ENCODE measurements at places on chromosomes 16 and 17.

DNA sequence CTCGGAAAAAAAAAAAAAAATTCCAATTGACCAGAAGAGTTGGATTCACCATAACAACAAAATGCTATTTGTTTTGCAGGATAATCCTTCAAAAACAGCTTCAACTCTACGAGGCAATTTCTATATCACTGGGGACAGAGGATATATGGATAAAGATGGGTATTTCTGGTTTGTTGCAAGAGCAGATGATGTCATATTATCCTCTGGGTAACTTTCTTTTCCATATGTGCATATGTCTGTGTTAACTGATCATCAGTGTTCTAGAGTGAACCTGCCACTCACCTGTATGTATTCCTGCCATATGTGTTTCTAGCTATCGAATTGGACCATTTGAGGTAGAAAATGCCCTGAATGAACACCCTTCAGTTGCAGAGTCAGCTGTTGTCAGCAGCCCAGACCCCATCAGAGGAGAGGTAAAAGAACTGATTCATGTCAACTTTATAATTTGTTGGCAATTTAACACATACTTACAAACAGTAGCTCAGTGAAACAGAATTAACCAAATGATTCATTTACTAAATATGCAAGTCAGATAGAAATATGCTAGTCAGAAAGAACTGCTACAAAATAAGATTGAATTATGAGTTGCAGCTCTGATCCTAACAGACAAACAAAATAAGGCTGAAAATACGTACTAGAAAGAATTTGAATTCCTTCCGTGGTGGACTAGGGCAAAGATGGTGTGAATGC, 14.2 kb downstream of the ERI2 start:
- no peak for DNase-seq

DNA sequence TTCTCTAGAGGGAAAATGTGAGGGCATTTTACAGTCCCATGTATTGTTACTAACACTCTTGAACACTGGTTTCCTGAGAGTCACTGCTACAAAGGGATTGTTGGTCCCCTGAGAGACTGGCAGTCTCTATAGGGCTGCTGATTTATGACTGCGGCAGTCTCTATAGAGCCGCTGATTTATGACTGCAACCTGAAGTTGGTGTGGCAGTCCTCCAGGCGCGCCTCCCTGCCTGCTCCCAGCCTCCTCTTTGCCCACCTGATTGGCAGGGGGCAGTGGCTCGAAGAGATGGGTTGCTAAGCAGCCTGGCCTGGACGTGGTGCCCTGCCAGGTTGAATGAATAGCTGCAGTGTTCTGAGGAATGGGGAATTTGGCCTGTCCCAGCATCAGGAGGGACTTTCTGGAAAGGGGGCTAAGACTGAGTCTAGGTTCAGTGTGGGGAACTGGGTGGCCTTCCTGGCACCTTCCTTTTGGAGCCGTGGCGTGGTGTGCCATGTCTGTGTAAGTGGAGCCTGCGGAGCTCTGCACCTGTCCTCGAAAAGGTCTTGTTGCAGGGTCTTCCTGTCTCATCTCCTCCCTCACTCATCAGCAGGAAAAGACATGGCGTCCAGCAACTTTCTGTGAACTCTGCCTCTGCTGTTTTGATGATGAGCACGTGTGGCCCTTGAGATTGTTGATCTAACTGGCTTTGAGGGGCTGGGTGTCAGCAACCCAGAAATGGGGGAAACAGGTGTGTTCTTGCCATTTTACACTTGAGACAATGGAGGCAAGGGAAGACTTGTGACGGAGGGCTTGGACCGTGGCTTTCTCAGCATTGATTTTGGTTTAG, 24.9 kb downstream of the SAP30BP start:
- no peak for DNase-seq

DNA sequence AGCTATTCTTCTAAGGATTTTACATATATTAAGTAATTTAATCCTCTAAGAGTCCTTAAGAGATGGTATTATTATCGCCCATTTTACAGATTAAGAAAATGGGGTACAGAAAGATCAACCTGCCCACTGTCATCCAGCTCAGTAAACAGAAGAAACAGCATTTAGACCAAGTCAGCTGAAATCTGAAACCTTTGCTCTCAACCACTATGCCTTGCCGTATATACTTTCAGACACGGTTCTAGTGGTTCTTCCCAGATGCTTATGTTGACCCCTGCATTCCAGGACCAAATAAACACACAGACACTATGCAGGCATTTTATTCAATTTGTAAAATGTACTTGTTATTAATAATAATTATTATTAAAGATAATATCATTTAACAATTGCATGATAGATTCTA, 854.8 kb downstream of the KCNJ2 start:
- no peak for DNase-seq

- DNase-seq = no peak
These were observed 183.9 kb downstream of the TOX3 start for GRCh38 chr16:52363082-52363481.

DNA sequence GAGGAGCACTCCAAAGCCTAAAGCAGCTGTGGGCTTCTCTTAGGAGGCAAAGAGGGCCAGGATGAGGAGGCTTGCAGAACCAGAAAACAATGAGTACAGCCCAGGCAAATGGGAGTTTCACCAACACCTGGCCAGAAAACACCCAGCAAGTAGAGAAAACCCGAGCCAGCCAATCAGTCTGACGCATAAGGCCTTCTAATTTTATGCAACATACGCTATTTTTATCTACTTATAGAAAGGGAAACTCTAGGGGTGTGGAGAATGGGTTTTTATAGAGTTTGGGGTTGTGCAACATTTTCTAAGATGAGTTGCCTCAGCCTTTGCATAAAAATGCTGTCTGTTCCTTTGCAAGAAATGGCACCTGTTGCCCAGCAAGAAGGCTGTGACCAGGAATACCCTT, 529.0 kb upstream of the CDH5 start:
- DNase-seq = no peak

DNA sequence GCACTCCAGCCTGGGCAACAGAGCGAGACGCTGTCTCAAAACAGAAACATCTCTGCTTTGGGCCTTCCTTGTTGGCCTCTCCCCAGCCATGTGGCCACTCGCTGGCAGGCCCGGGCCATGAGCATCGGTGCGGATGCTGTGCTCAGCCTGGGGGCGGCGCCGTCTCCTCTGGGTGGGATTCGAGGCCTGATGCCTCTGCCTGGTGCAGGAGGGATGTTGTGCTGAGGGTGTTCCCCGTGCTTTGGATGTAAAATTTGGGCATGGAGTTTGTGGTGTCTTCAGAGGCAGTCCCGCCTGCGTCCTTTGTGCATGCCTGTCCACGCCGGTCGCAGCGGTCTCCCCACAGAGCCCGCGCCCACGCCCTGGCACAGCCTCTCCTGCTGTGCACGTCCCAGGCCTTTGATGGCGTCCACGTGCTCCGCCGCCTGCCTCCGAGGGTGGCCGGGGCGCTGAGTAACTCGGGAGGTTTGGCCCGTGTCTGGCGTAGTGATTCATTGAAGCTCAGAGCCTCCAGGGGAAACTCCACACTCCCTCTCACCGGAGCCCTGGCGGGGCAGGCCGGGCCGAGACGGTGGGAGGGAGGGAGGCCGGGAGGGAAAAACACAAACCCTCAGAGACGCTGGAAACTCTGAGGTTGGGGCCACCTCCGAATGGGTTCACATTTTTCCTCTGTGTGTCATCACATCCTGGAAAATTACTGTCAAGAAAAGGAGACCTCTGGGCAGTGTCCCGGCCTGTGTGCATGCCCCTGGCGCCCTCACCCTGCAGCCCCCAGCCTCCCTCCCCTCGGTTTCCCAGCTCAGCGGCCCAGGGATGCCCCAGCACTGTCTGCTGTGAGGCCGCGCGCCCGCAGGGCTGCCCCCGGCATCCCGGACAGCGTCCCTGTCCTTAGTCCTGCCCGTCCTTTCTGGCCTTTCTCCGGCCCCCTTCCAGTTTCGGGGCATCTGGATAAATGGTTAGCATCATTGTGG, 19.0 kb downstream of the CENPX start:
- no peak for DNase-seq

- no peak for DNase-seq
These were observed 18.5 kb downstream of the SRCIN1 start for GRCh38 chr17:38587203-38587602.

- DNase-seq = no peak
These were observed 31.8 kb upstream of the TENT4B start for GRCh38 chr16:50121278-50121677.

DNA sequence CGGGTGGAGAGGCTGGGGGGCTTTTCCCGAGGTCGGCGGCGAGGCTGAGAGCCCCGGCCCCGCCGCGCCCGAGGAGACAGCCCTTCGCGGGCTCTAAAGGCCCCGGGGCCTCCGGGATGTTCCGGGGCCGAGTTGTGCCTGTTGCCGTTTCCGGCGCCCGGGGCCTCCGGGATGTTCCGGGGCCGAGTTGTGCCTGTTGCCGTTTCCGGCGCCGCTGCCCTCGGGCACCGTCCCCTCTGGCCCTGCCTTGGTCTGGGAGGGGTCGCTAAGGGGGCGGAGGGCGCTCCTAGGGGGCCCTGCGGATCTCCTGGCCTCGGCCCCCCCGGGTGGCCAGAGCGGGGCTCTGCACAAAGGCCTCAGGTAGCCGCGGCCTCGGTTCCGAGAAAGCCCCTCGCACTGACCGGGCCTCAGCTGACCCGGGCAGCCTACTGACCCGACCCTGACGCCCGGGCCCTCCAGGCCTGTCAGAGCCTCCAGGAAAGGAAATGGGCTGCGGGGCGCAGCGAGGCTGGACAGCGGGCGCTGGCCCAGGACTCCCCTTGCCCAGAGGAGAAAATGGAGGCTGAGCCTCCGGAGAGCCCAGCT, 24.2 kb downstream of the ACTG1 start:
- no peak for DNase-seq

GRCh38 chr17:76547183-76547641, 7.4 kb downstream of the PRCD start:
- peak; percentile 44 for DNase-seq

- DNase-seq = no peak
These were observed 8.9 kb upstream of the TMEM101 start for GRCh38 chr17:44023545-44024270.

DNA sequence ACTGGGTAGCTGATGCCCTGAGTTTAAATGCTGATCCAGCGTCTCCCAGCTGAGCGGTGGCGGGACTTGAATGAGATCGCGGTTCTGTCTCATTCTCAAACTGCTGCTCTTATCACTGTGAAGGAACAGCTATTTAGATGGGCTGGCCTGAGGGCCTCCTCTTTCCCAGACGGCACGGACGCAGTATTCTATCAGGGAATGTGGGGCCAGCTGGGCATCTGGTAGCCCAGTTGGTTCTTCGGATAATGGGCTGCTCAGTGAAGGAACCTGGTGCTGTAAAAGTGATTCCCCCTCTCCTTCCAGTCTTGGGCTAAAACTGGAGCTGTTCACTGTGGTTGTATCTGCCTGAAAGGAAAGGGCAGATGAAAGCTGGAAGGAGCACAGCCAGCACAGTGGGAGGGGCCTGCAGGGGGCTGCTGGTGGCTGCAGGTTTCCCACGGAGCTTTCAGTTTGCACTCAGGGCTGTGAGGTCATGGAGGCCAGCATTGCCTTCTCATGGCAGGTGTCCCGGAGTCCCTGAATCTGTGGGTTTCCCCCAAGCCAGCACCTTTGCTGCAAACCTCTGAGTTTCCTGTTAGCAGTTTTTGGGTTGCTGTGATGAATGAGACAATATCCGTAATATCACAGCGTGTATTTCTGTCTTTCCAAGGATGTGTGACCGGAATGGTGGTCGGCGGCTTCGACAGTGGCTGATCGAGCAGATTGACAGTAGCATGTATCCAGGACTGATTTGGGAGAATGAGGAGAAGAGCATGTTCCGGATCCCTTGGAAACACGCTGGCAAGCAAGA, 3.6 kb downstream of the IRF8 start:
- no peak for DNase-seq

DNA sequence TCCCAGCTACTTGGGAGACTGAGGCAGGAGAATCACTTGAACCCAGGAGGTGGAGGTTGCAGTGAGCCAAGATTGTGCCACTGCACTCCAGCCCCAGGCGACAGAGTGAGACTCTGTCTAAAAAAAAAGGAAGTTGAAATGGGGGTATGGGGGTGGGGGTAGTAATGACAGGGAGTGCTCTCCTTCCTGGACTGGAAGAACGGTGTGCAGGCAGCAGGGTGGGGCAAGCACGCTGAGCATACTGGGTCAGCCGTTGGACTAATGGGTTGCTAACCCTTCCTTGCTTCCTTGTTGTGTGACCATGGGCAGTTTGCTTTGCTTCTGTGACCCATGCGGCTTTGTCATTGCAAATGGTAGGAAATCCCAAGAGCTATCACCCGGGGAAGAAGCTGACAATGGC, 16.5 kb downstream of the KATNIP start:
- no peak for DNase-seq

- DNase-seq = no peak
These were observed 44.9 kb upstream of the XYLT1 start for GRCh38 chr16:17515421-17516210.

GRCh38 chr17:78924481-78925151, 571 bp downstream of the TIMP2 start:
- DNase-seq = no peak

- DNase-seq = no peak
These were observed 98.4 kb upstream of the PLCG2 start for GRCh38 chr16:81680444-81681275.

- no peak for DNase-seq
These were observed 5.8 kb upstream of the GSE1 start for GRCh38 chr16:85607321-85607765.

GRCh38 chr16:50260206-50261159, 5.9 kb upstream of the ADCY7 start:
- no peak for DNase-seq

- no peak for DNase-seq
These were observed 92.9 kb downstream of the SMG6 start for GRCh38 chr17:2210726-2211125.

DNA sequence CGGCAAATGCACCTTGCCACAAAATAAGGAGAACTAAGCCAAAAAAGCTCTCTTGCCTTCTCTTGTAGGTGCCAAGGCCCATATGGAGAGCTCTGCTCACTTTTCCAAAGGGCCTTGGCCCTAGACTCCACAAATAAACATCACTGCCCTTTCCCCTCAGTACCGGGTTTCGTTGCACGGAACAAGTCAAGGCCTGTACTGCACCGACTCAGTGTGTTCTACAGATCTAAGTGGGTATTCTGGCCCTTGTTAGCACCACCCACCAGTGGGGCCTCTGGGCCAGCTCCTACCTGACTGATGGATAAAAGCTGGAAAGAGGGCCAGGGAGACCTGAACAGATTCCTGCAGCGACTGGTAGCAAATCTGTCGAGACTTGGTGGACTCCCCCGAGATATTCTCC, 43.7 kb upstream of the GSG1L start:
- no peak for DNase-seq

Measured in stimulated activated CD8-positive, alpha-beta memory T cell treated with anti-CD3 and anti-CD28 coated beads, Interleukin-4, amount 100 ng/mL, for 1 hour (primary cell).